ENCODE measurements at places on chromosomes 4 and X.

- DNase-seq: peak; percentile 11
These were observed 642.4 kb downstream of the TRIML1 start for GRCh38 chr4:188781655-188782054.

DNA sequence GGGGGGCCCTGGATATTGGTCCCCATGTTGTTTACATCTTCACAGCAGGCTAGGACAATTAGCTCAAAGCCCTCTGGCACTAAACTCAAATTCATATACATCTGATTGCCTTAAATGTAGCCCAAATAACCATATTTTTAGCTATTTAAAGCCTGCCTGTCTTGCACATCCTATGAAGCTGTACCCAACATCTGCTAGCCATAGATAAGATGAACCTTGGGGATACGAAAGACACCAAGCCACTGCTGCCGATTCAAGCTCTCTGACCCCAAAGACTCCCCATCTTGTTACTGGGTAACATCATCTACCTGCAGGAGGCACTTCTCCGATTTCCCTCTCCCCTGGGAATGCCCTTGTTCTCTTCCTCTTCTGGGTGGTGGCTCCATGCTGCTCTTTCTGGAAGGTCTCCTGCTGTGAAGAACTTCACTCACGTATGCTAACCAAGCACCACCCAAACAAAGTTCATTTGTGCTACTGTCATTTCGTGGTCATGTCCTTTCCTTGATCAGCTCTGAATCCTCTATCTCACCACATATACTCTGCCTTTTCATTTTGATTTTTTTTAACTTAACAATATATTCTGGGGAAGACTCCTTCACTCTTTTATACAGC is 107.7 kb upstream of the ATXN3L start:
- DNase-seq: no peak

DNA sequence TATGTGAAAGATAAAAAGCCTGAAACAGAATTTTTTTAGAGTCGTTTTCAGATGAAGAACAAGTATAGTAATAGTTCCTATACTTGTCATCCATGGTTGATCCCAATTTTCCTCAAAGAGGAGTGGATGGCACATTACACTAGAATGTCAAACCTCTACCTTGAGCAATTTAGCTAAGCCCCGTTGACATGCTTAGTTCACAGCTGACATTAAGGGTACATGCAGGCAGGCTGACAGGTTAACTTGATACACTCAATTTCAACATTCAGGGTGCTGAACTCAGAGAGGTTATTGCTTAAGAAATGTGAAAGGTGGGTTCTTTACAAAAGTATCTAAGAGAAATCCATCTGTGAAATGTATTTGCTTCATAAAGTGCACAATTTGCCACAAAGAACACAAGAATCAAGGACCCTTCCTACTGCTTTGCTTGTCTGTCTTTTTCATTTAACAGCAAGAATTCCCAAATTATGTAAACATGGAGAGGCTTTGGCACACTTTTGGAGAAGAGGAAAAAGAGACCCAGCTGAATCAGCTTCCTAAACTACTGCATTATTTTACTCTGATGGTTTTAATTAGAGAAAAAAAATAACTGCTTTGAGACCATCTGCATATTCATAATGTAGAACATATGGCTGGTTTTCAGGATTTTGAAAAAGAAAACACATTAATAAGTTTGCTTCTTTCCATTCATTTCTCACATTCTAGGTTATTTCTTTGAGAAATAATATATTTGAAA is 122.5 kb upstream of the DDIT4L start:
- DNase-seq: no peak

- no peak for DNase-seq
These were observed 295.2 kb upstream of the DIAPH2 start for GRCh38 chrX:96389281-96390047.

DNA sequence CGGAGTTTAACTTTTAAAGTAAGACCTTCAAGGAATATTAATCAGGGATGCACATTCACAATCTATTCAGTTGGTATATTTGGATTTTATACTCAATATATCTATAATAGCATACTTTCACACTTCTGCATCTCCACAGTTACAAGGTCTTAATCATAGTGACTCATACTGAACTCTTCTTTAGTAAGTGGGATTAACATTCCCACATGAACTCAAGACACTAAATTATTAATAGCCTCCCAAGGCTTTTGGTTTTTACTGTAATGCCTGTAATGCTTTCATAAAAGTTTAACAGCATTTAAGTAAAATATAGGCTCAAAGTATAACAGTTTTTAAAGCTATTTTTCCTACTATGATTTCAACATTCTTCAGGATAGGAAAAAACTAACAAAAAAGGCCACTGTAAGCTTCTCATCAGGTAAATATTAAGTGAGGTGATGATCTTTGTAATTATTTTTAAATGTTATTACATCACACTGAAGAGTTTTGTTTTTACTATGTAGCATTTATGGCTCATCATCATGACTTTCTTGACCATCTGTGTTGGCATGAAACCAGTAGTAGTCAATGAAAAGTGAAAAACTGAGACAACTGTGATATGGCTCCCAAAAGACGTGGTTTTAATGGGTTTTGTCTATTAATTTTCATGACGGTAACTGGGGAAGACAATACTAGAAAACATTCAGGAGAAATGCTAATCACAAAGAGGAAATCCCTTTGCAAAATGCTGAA is 91.5 kb upstream of the GALNT7 start:
- no peak for DNase-seq

DNA sequence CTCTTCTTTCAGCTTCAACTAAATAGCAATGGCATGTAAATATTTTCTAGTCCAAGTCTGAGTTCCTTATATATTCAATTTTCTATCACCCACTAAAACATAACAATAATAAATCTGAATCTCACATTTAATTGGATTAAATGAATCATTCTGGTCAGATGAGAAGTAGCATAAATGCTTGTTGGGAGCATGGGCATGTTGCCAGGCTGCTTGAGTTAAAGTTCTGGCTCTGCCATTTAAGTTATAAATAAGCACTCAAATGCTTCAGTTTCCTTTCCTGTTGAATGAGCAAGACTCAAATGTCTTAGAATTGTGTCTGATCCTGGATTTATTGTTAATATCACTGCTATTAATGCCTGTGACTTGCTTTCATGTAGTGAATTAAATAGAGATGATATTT is 496.3 kb downstream of the STPG2 start:
- DNase-seq: no peak

- peak; percentile 86 for DNase-seq
These were observed 85.6 kb upstream of the CPEB2 start for GRCh38 chr4:14916554-14917297.

- no peak for DNase-seq
These were observed 139.3 kb downstream of the GPR143 start for GRCh38 chrX:9626379-9626778.

- DNase-seq: no peak
These were observed 13.0 kb downstream of the USP26 start for GRCh38 chrX:133083899-133084298.

GRCh38 chr4:16480011-16480410 is 253.7 kb upstream of the TAPT1 start:
- no peak for DNase-seq

GRCh38 chrX:11416600-11416999 is 123.4 kb downstream of the AMELX start:
- no peak for DNase-seq

DNA sequence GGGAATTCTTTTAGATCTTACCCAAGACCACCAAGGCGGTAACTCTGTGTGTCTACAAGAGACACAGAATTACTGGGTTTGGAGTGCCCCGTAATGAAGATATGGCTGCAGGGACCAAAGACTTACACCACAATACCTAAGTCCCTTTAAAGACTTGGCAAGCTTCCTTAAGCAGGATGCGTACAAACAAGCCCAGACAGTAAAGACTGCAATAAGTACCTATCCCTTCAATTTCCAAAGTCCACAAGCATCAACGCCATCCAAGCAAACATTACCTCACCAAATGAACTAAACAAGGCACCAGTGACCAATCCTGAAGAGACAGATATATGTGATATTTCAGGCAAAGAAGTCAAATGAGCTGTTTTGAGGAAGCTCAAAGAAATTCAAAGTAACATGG is 42.3 kb upstream of the RNF128 start:
- no peak for DNase-seq

GRCh38 chrX:31590581-31591114 is 518.8 kb upstream of the FTHL17 start:
- DNase-seq: peak; percentile 70

DNA sequence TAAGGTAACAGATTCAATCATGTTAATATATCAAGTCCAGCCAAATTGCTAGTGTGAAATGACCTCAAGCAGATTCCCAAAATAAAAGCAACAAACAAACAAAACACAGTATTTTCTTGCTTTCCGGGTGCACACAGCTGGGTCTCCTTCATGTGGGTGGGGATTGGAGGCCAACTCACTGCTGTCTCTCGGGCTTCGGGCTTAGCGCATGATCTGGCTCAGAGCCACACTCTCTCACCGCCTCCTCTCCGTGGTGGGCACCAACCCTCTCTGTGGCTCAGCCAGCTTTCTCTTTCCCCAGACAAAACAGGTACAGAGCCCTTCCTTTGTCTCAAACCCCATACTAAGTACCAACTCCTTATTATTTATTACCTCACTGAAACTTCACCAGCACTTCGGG is 2.9 kb upstream of the REELD1 start:
- DNase-seq: no peak
